ENCODE measurements at places on chromosomes 12 and 14.

DNA sequence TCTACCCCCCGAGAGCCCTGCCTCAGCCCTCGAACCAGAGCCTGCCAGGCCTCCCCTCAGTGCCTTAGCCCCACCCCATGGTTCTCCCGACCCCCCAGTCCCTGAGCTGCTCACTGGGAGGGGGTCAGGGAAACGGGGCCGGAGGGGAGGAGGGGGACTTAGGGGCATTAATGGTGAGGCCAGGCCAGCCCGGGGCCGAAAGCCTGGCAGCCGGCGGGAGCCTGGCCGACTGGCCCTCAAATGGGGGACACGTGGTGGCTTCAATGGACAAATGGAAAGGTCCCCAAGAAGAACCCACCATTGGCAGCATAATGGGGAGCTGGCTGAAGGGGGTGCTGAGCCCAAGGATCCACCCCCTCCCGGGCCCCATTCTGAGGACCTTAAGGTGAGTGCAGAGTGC lies 5.6 kb downstream of the MBD6 start:
- DNase-seq = no peak

DNA sequence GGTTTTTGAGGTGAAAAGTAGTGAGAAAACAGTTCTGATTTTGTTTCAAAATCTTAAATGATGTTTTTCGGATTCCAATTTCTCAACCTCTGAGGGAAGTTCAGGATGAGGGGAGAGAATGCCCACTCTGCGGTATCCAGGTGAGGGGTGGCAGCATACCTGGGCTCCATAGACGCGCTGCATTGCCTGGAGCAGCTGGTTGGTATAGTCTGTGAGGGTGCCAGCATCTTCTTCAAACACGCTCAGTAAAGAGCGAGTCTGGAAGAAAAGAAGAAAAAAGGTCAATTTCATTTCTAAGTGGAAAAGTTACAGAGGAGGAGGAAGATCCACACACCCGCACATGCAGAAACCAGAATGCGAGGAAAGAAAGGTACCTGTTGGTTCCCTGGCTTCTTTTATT lies 7.0 kb downstream of the APPL2 start:
- no peak for DNase-seq

DNA sequence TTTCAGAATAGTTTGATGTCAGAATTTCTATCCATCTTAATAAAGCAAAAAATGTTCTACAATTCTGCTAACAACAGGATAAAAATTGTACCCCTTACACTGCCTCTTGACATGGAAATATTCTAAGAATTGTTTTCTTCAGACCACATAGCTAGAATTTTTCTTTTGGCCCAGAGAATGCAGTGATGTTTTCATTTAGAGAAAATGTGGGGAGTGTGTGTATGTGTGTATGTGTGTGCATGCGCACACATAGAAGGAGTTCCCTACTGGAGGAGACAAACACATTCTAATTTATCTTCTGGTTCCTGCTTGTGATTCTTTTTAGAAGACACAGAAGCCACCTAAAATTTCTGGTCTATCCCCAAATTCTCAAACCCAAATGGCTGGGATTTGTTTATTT lies 1145.7 kb downstream of the VRK1 start:
- no peak for DNase-seq

GRCh38 chr14:37034410-37035285 lies 137.8 kb downstream of the SLC25A21 start:
- no peak for DNase-seq

DNA sequence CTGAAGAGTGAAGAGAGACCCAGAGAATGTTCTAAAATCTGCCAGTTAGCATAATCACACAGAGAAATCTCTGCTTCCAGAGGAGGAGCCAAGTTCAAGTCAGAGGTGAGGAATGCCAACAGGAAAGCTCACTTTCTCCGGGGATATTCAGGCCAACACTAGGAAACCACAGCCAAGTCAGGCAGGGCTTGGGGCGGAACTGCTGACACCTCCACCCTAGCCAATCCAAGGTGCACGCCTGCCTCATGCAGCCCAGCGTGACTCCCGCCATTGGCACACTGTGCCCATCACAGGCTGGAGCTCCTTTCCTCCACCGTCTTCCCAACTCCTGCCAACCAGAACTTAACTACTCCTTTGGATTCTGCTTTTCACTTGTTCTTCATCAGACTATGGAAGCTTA lies 374.3 kb upstream of the CCDC196 start:
- DNase-seq = no peak

GRCh38 chr12:131832321-131833231 lies 4.4 kb downstream of the MMP17 start:
- DNase-seq = no peak

DNA sequence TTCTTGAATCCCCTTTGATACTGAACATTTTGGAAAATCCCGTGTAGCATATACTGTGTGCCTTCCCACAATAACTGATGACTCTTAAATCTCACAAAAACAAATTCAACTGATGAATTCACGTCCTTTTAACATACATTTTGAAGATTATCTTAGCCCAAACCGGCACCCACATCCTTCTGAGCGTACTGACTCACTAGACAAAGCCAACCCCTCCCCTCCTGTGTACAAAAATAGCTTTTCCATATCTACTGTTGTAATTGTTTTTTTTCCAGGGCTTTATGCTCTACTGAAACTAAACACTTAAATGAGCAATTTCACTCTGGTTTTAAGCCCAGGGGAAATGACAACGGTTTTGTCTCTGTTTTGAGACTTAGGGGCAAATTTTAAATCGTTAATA lies 109.4 kb upstream of the ATF7IP start:
- no peak for DNase-seq

DNA sequence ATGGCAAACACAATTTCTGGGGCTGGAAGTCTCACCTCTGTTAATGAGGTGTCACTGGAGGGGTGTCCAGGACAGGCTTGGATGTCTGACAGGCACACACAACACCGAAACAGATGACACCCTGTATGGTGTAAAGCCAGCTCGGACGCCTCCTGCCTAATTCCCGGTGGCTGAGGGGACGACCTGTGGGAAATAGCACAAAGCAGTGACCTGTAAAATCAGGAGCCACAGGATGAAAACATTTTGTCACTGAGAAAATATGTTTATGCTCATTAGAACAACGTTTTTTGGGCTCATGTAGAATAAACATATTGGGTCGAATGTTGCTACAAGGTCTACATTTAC lies 285.0 kb upstream of the RTL1 start:
- DNase-seq = no peak

- no peak for DNase-seq
Measured at GRCh38 chr12:112230136-112230535, 104.8 kb downstream of the TRAFD1 start.

GRCh38 chr14:24188251-24189058 lies at the start of gene IPO4:
Gene IPO4, minus strand, starts transcription at chr14:24188816. Its CDS starts 29 bp downstream, at chr14:24188787.
- peak; percentile 92 for DNase-seq

DNA sequence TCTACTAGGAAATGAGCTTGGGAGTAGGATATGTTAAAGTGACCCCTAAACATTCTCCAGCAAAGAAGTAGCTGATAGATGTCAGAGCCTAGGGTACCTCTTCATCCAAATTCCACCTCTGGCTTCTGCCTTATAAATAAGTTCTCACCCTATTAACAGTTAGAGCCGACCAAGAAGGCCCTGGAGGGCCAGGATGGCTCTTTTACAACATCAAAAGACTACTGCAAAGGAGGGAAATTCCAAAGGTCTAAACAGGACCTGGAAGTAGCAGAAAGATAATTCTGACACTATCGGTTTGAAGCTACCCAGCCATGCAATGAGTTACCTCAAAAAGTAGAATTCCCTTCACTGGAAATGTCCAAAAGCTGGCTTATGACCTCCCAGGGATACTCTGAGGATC lies 90.0 kb downstream of the PPM1H start:
- DNase-seq = no peak

DNA sequence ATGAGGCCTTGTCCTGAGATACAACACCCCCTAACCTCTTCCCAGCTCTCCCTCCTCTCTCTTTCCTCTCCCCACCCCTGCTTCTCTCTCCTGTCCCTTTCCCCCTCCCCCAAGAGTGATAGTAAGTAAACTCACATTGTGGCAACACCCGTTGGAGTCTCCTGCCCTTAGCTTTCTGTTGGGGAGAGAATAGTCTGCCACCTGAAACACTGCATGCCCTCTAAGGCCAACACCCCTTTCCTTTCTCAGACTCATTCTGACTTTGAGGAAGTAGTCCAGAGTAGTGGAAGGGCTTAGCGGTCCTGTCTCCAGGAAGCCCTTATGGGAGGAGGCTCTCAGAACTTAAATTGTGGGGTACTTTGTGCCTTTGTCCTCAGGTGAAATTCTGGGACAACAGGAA lies 95.2 kb downstream of the PRKCH start:
- no peak for DNase-seq

GRCh38 chr12:47757840-47758583 lies 668 bp downstream of the RAPGEF3 start:
- DNase-seq = no peak

- peak; percentile 7 for DNase-seq
Measured at GRCh38 chr12:122174155-122174845, at the start of gene IL31. Gene IL31, minus strand, starts transcription at chr12:122174221. Its CDS starts 49 bp downstream, at chr12:122174172.

DNA sequence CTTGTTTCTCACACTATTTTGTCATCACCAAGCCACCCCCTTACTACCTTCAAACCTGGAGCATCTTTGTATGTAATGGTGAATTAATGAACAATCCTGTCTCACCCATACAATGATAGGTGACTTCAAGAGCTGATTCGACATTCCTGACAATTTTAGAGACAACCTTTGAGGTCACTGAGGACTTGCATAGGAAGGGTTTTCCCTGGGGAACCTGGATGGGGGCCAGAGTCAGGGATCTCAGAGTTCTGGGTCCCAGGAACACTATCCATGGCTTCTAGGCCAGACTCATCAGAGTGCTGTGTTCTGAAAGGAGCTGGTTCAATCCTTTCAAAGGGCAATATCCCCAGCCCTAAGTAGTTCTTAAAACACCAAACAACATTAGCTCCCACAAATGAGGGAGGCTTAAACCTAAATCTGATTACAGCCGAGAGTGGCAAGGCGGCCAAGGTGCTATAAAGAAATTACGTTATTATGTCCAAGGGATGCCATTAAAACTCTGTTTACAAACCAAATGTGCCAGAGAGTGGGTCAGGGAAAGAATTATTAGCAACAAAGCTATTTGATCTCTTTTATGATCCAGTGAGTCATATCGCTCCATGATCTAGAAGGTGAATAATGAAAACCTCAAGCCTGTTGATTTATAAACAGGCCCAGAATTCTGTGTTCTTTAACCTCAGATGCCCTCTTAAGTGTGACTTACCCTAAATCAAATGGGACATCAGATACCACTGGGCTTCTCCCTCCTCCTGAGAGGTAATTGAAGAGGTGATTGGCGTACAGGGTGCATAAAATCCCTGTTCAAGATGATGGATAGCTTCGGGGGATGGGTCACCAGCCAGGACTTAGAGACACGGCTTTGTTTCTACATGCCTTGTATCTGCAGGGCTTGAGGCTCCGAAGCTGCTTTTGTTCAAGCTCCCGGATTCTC lies 230.2 kb upstream of the TBX3 start:
- DNase-seq = no peak

DNA sequence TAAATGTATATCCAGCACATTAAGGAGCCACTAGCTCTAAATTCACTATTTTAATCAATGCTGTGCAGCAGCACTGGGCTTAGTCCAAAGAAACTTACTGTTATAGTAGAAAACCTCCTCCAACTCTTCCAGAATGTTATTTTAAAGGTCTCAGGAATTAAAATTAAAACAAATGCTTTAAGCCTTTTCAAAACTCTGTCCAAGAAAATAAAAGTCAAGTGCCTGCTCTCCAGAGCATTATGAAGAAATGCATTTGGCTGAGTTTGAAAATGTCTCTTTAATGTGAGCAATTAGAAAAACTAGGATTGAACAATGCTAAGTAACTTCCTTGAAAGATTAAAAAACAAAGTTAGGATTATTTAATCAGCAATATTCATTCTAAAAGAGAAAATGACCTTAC lies 322.4 kb upstream of the DCN start:
- no peak for DNase-seq

GRCh38 chr12:117850048-117850447 lies 118.7 kb downstream of the KSR2 start:
- DNase-seq = no peak

- no peak for DNase-seq
Measured at GRCh38 chr14:106210650-106211049, 684.3 kb downstream of the TMEM121 start.

- DNase-seq = no peak
Measured at GRCh38 chr12:26869908-26870459, 37.0 kb upstream of the ITPR2 start.

DNA sequence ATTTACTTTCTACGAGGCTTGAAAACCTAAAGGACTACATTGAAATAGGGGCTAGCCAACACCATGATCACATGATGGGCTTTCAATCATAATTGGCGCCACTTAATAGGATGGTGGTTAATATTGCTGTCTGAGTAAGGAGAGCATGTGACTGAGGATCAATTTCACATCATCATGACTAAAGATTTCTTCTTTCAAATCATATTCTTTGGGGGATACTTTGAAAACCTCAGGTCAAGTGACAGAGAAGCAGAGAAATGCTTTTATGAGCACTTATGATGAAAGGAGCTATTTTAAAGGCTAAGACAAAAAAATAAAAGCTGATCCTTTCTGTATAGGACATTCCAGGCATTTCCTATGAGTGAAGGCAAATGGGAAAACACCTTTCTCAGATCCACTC lies 42.9 kb upstream of the KRAS start:
- no peak for DNase-seq

GRCh38 chr12:92717202-92717601 lies 14.4 kb downstream of the PLEKHG7 start:
- DNase-seq = no peak

DNA sequence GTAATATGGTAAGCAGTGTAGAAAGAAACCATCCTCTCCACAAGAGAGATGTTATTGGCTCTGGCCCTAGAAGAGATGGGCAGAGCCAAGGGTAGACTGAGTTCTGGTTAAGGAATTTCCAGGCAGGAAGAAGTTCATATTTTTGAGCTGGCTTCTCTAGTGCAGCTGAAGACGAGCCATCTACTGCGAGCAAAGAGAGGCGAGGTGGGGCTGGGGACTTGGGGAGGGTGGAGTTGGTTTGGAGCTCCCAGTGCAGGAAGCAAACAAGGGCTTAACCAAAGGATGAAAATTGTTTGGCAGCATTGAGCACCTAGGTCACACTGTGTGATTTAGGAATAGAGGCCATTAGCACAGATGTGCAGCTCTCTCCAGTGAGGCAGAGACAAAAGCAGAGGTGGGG lies 239.6 kb downstream of the ZFP36L1 start:
- DNase-seq = no peak

- no peak for DNase-seq
Measured at GRCh38 chr12:58384196-58384595, 442.8 kb downstream of the ATP23 start.

- no peak for DNase-seq
Measured at GRCh38 chr12:81070846-81071245, 7.0 kb upstream of the ACSS3 start.
